ENCODE measurements at places on chromosomes 5 and 9. TPM values are rescaled to one million over a fixed set of nuclear protein-coding genes. Genes with fewer than 3 reads are reported as not detected.
A peak's percentile ranks its signal among the peaks of the same experiment; 100 is the strongest.

- H3K27me3 ChIP-seq = no peaks in the 10 kb centered on the region
- H3K36me3 ChIP-seq = no peaks in the 10 kb centered on the region
- no peaks in the 10 kb centered on the region for H3K4me1 ChIP-seq
- no peak for DNase-seq
- no peak overlapping the region for H3K27ac ChIP-seq
- no peak overlapping the region for H3K4me3 ChIP-seq
These were observed 255.6 kb downstream of the NSG2 start for GRCh38 chr5:174300941-174301761.

- H3K4me3 ChIP-seq = no peak overlapping the region
- H3K4me1 ChIP-seq = no peaks in the 10 kb centered on the region
- no peaks in the 10 kb centered on the region for H3K27me3 ChIP-seq
- no peaks in the 10 kb centered on the region for H3K36me3 ChIP-seq
- DNase-seq = no peak
- no peak overlapping the region for H3K27ac ChIP-seq
These were observed 256.9 kb upstream of the ST8SIA4 start for GRCh38 chr5:101160002-101160401.

Gene CYSTM1
- polyA plus RNA-seq = 73.1 TPM

Gene CER1
- not detected for polyA plus RNA-seq

Gene GPR150
- polyA plus RNA-seq = not detected

Gene AGXT2
- not detected for polyA plus RNA-seq

- no peak overlapping the region for H3K4me3 ChIP-seq
- H3K27me3 ChIP-seq = no peaks in the 10 kb centered on the region
- no peaks in the 10 kb centered on the region for H3K4me1 ChIP-seq
These were observed 120.4 kb upstream of the CDH9 start for GRCh38 chr5:27158775-27159174.

DNA sequence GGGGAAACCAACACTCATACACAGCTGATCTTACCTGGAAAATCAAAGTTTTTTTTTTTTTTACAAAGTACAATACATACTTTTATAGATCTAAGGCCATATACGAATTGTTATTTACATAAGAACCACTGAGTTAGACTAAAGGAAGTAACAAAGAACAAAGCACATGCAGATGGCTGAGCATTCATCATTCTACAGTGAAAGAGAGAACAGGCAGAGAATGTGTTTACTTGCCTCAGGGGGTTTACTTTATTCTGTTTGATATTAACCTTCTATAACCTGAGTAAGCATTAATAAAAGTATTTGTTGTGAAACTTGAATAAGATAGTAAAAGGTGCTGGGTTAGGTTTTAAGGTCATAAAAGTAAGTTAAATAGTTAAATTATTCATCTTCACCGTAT is 54.7 kb downstream of the SLC38A9 start:
- no peak overlapping the region for H3K4me3 ChIP-seq
- no peak overlapping the region for H3K27ac ChIP-seq
- H3K4me1 ChIP-seq = no peaks in the 10 kb centered on the region
- H3K36me3 ChIP-seq = peaks cover 3% of the 10 kb centered on the region
- no peaks in the 10 kb centered on the region for H3K27me3 ChIP-seq

Gene CCDC192
- polyA plus RNA-seq = not detected

DNA sequence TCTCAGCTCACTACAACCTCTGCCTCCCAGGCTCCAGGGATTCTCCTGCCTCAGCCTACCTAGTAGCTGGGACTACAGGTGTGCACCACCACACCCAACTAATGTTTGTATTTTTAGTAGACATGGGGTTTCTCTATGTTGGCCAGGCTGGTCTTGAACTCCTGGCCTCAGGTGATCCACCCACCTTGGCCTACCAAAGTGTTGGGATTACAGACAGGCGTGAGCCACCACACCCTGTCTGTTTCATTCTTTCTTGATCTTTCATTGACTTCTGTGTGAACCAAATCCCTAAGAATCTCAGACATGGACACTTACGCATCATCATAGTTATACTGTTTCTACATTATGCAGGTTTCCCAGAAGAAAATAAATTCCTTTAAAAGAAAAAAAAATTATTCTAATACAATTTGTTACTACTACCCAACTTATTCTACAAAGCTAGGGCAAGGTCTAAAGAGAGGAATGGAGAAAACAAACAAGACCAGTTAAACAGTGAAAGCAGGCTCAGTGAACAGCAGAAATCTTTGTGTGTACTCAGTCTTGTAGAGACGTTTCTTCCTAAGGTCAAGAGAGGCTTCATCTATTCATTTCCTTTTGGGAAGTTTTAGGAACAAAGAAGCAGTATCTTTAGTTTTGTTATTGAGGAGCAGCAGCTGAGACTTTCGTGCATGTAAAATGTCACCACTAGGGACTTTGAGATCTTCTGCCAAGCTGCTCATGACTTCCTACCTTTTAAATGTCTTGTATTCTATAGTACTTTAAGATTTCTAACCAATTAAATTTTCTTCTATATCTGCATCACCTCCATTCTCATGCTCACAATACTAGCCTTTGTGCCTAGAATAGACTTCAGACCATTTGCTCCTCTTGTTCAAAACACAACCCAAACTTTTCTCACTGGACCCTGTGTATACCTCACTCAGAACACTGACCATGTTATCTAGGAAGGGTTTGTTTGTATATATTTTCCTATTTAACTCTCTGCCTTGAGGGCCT is 5.6 kb upstream of the HMGCR start:
- no peaks in the 10 kb centered on the region for H3K36me3 ChIP-seq
- no peak overlapping the region for H3K27ac ChIP-seq
- H3K4me1 ChIP-seq = no peaks in the 10 kb centered on the region
- no peak overlapping the region for H3K4me3 ChIP-seq

DNA sequence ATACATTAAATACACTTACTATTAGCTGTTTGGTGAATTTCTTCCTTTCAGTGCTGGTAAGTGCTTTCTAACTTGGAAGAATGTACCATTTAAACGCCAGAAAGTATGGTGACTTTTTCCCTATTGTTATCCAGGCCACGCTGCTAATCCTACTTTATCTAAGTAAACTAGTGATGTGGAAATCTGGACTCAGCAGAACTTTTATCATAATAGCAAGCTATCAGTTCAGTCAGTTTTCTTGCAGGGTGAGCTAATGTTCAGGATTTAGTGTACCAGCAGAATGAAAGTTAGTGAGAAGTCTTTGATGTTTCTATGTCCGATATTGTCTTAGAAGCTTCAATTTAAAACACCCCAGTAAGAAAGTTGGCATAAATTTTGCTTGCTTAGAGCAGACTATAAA is 72.2 kb downstream of the HSD17B4 start:
- H3K36me3 ChIP-seq = no peaks in the 10 kb centered on the region
- H3K4me1 ChIP-seq = no peaks in the 10 kb centered on the region
- no peaks in the 10 kb centered on the region for H3K27me3 ChIP-seq
- no peak overlapping the region for H3K4me3 ChIP-seq
- H3K27ac ChIP-seq = no peak overlapping the region

Gene FAM153A
- 0.13 TPM for polyA plus RNA-seq

Gene ELAVL2
- not detected for polyA plus RNA-seq

Gene DOCK2
- polyA plus RNA-seq = 11.6 TPM

DNA sequence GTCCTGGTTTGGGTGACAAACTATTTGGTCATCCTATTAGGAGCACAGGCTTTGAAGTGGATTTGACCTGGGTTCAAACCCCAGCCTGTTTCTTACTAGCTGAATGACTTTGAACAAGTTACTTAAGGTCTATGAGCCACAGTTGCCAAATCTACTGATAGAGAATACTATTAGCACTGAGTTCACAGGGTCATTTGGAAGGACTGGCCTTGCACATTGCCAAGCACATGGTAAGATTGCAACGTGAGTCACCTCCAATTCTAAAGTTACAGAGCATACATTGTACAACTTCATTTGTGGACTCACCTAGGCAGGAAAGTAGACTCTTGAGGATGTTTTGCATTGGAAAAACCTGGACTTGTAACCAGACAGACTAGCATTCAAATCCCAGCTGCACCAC is 38.9 kb downstream of the MFAP3 start:
- DNase-seq = no peak
- H3K27me3 ChIP-seq = no peaks in the 10 kb centered on the region
- no peak overlapping the region for H3K27ac ChIP-seq
- no peaks in the 10 kb centered on the region for H3K36me3 ChIP-seq

GRCh38 chr5:143752165-143752850 is 59.7 kb upstream of the HMHB1 start:
- no peaks in the 10 kb centered on the region for H3K4me1 ChIP-seq
- H3K36me3 ChIP-seq = no peaks in the 10 kb centered on the region
- H3K27ac ChIP-seq = no peak overlapping the region
- H3K27me3 ChIP-seq = no peaks in the 10 kb centered on the region
- DNase-seq = no peak
- no peak overlapping the region for H3K4me3 ChIP-seq

DNA sequence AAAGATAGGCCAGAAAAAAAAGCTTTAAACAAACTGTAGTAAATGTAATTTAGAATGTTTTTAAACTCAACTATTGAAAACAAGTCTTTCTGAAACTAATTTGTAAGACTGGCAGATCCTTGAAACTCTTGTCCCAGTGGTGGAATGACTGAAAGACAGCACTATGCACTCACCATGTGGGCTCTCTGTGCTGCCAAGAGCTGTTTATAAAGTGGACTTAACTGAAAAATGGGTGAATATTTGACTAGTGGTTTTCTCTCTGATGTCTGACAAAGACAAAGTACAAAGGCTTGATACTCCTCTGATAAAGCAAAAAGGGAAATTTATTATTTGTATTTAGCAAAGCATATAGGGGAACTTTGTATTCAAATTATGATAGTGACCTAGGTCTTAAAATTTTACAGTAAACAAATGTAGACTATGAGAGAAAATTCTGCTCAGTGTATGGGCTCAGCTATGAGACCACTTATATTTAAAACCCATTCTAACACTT is 635.4 kb downstream of the NR2F1-AS1 start:
- H3K27ac ChIP-seq = no peak overlapping the region
- no peaks in the 10 kb centered on the region for H3K36me3 ChIP-seq
- H3K4me3 ChIP-seq = no peak overlapping the region
- DNase-seq = no peak
- H3K4me1 ChIP-seq = no peaks in the 10 kb centered on the region

- H3K36me3 ChIP-seq = no peaks in the 10 kb centered on the region
- DNase-seq = no peak
- H3K27ac ChIP-seq = no peak overlapping the region
- no peaks in the 10 kb centered on the region for H3K4me1 ChIP-seq
- H3K27me3 ChIP-seq = no peaks in the 10 kb centered on the region
These were observed 29.8 kb upstream of the ZFR start for GRCh38 chr5:32474209-32474854.

Gene TSSK1B
- polyA plus RNA-seq = not detected

- no peak for DNase-seq
- no peak overlapping the region for H3K4me3 ChIP-seq
- no peaks in the 10 kb centered on the region for H3K4me1 ChIP-seq
- H3K36me3 ChIP-seq = no peaks in the 10 kb centered on the region
These were observed 47.6 kb downstream of the AQP7 start for GRCh38 chr9:33354651-33355211.

DNA sequence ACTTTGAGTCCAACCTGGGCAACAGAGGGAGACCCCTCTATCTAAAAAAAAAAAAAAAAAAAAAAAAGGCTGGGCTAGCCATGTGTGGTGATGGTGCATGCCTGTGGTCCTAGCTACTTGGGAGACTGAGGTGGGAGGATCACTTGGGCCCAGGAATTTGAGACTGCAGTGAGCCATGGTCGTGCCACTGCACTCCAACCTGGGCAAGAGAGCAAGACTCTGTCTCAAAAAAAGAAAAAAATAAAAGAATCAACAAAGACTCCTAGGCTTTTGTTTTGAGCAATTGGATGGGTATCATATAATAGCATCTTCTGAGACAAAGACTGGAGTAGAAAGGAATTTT is 481.7 kb upstream of the PAPPA start:
- H3K36me3 ChIP-seq = no peaks in the 10 kb centered on the region
- H3K27me3 ChIP-seq = no peaks in the 10 kb centered on the region
- no peak overlapping the region for H3K4me3 ChIP-seq
- H3K4me1 ChIP-seq = peaks cover 9% of the 10 kb centered on the region
- DNase-seq = no peak
- H3K27ac ChIP-seq = peak overlapping the region; percentile 95

DNA sequence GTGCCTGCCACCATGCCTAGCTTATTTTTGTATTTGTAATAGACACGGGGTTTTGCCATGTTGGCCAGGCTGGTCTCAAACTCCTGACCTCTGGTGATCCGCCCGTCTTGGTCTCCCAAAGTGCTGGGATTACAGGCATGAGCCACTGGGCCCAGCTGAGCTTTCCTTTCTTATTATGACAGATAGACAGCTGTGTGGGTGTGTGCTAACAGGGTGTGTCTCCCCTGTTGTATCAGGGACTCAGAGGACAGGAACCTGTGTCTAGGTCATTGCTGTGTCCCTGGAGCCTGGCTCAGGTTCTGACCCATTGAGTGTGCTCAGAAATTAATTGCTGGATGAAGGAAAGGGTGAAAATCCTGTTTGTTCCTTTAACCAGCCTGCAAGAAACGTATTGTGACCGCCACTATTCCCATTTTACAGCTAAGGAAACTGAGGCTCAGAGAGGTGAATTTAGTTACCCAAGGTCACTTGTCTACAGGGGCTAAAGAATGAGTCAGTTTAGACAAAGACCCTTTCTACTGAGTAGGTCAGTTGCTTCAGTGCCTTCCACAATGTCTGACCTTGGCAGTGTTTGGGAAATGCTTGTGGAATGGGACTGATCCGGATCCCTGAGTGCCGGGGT is 16.8 kb downstream of the NCS1 start:
- H3K27me3 ChIP-seq = no peaks in the 10 kb centered on the region
- H3K36me3 ChIP-seq = no peaks in the 10 kb centered on the region
- DNase-seq = no peak
- peaks cover 4% of the 10 kb centered on the region for H3K4me1 ChIP-seq

DNA sequence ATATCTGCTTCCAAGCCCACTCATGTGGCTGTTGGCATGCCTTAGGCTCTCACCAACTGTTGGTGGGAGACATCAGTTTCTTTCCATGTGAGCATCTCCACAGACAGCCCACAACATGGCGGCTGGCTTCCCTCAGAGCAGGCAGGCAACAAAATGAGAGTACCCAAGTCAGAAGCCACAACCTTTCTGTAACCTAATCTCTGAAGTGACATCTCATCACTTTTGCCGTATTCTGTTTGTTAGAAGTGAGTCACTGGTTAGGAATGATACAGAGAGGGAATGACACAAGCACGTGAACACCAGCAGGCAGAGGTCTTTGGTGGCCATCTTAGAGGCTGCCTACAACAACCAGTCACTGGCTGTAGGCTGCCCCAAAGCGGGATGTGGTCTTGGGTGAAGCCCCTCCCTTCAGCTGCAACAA is 88.6 kb upstream of the RASGRF2 start:
- peaks cover 9% of the 10 kb centered on the region for H3K36me3 ChIP-seq
- H3K27me3 ChIP-seq = no peaks in the 10 kb centered on the region
- H3K4me3 ChIP-seq = no peak overlapping the region
- H3K27ac ChIP-seq = no peak overlapping the region
- H3K4me1 ChIP-seq = no peaks in the 10 kb centered on the region

DNA sequence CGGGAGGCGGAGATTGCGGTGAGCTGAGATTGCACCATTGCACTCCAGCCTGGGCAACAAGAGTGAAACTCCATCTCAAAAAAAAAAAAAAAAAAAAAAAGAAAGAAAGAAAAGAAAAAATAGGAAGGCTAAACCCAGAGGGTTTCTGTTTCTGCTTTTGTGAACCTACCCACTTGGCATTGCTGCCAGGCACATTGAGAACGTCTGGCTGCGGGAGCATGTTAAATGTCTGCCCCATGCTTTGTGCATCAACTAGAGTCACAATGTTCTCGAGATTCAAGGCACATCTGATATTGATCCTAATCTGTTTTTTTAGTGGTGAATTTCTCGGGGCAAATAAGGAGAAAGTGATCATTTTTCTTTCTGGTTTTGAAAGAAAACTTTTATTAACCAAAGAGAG is 2.8 kb downstream of the SLC25A25 start:
- H3K4me1 ChIP-seq = peaks cover 2% of the 10 kb centered on the region
- H3K27ac ChIP-seq = peak overlapping the region; percentile 31
- no peak overlapping the region for H3K4me3 ChIP-seq
- DNase-seq = no peak
- no peaks in the 10 kb centered on the region for H3K27me3 ChIP-seq

Data from aorta (tissue), 5 donors.